ENCODE measurements at places on chromosomes 1 and 21.

DNA sequence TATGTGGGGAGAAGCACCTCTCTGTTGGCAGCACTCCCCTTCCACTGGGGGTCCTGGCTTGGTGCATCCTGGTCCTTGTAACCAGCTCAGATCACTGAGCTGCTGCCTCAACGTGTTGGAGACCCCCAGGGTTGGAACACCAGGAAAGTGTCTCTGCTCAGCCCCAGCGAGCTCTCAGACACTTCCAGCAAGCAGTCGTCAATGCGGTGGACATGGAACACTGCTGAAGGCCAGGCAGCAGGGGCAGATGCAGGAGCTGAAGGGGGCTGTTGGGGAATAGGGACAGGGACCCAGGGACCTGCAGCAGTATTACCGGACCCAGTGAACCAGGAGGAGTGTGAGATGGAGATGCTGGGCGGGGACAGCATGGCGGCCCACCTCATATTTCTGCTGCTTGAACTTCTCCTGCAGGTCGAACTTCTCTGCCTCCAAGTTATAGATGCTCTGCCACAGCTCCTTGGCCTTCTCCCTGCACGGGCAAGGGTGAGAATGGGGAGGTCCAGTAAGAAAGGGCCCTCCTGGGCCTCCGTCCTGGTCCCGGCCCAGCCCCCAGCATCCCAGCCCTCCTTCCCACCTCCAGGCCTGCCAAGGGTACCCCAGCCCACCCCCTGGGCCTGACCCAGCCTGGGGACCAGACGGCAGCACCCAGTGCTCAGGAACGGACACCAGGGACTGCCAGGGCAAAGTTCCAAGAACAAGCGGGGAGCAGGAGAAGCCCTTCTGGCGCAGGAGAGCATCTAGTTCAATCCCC lies 16.4 kb downstream of the TNNT2 start:
- DNase-seq: no peak

DNA sequence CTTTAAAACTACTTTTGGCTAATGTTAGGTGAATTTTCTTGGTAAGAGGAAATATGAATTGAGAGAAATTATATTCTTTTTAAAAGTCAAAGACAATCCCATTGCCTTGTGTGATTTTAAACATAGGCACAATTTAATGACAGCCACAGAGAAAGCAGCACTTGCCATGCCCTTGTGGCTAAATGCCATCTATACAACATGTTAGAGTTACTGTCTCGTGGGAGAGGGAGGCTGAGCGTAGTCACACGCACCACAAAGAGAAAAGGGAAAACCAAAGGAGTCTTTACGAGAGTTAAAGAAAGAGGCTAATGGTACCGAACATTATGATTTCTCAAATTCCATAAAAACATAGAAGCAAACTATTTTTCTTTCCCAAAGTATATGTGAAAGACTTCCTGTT lies 537.9 kb downstream of the PTPRC start:
- no peak for DNase-seq

DNA sequence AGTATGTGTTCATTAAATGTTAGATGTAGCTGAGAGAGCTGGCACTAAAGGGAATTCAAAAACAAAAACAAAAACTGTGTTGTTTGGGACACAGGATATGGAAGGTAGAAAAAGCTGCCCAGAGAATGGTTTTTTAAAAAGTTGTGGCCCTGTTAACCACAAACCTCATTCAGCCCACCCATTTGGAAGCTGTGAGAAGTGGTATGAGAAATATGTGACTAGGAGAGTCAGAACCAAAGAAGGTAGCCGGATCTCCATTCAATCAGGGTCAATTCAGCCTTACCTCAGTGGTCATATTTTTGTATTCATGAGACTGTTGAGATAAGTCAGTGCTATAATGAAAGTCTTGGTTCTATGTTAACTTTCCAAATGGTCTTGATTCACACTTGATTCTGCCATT lies 29.8 kb upstream of the CACYBP start:
- no peak for DNase-seq

GRCh38 chr1:235910357-235911299 lies 43.9 kb upstream of the LYST start:
- DNase-seq: no peak

DNA sequence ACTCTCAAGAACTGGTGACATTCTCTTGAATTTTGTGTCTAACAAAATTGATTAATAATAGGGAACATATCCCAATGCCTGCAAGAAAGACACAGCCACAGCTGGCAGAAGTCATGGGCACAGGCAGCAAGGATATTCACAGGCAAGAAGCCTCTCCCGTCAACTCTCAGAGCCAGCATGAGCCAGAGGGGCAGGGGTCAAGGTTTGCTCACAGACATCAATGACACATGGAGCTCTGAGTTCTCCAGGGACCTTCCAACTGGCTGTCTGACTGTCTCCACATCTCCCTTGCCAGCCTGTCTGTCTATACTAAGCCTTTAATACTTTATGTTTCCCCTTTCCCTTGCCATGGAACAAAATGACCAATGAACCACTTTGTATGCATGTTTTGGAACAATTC lies 101.5 kb upstream of the RAB4A start:
- DNase-seq: no peak

- DNase-seq: no peak
These were observed 23.9 kb downstream of the CNIH3 start for GRCh38 chr1:224640018-224640417.

- DNase-seq: no peak
These were observed 19.4 kb downstream of the TNFSF4 start for GRCh38 chr1:173187671-173188237.

GRCh38 chr1:31348449-31348848 lies 24.4 kb downstream of the FABP3 start:
- DNase-seq: no peak

DNA sequence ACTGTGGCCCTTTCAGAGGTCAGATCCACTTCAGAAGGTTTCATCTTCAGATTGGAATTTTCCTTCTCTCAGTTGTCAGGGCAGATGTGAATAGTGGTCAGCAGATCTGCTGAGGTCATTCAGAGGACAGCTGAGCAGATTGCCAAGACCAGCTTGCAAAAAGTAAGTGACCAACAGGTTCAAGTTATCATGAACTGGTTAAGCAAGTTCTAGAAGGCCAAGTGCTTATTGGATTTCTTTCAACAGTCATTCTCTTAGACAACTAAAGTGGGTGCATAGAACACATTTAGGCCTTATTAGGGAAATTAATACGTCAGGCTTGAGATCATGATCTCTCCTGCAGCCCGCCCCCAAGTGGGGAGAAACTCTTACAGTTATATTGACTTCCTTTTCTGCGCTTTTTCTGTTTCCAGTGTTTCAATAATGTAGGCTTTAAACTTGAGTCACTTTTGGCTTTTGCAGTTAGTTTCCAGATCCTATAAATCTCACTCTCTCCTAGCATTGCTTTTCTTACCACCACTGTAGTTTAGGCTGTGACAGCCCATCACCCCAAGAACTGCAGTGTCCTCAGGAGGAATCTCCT lies 96.4 kb downstream of the C1orf21 start:
- DNase-seq: no peak

DNA sequence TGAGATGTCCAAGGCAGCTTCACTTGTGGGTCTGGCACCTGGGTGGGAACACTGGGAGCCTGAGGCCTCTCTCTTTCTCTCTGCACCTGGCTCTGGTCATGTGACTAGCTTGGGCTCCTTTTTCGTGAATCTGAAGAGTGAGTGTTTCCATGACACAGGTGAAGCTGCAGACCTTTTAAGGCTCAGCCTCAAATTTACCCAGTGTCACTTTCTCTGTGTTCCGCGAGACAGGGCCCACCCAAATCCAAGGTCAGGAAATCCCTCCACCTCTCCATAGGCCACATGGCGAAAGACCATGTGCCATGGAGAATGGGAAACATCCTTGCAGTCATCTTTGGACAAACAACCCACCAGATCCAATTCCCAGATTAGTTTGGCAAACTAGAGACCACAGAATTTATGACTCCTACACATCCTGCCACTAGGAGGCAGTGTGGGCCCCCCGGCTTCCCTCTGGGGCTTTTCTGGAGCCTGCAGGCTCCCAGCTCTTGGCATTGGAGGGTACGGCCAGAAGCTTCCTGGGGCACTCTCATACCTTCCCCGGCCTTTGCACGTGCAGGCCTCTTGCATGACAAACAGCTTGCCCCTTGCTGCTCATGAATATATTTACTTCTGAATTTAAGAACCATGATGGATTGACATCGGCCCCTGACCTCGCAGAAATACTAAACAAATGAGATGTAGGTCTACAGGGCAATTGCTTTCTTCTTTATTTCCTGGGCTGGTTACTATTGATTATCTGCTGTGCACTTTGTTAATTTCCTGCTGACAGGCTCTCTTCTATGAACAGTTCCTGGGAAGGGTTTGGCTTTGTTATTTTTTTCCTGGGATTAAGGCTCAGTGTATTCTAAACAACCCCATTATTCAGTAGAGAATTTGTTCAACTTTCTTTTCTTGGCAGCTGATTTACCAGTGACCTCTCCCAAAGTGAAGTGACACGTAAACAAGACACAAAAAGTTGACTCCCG lies 180.7 kb downstream of the KAZN start:
- no peak for DNase-seq

DNA sequence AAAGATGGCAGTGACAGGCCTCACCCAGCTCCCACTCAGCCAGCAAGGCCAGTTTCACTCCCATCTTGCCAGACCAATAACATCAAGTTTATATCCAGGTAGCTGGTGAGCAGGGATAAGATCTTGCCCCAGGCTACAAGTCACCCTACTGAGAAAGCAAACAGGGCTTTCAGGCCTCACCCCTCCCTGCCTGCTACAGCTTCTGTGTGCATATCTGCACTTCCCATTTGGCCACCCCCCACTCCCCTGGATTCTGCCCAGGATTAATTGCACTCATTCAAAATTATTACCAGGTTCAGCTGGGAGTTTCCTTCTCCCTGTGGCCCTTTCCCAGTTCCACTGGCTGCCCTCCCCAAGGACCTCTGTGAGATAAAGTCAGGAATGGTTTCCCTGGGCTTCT lies 352.1 kb downstream of the TBX15 start:
- DNase-seq: no peak

DNA sequence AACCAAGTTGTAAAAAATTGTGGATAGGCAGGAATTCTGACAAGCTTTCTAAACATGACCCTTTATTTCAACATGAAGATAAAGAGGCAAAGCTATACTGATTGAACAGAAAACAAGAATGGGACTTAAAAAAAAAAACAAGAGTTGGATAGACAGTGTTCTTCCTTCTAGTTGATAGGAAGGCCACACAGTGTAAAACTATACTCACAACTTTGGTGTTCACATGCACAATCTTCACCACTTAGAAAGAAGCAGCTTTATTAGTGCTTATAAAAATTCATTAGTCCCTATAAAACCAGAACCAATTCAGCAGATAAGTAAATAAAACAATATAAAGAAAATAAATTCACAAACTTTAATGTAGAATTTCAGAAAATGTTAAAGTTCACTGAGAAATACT lies 101.8 kb downstream of the AKT3 start:
- DNase-seq: no peak
